ENCODE measurements at places on chromosomes 6 and 20.

DNA sequence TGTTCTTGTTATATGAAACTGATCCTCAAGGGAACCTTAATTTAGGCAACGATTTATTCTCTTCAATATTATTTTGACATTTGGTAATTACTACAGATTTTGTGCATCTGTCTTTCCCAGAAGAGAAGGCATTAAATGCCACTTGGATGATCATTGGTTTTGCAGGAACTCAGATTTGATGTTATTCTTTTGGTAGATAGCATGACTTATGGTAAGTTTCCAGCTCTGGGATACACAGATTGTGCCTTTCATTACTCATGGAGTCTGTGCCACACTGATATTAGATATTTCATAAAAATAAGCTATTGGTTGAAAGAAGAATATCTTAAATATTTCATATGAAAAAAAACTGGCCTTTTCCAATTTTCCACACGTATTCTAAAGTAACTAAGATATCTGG, 120.1 kb downstream of the AIG1 start:
- H3K27me3 ChIP-seq, result no peaks in the 10 kb centered on the region
- no peak overlapping the region for H3K27ac ChIP-seq
- H3K4me1 ChIP-seq, result no peaks in the 10 kb centered on the region
- DNase-seq, result no peak
- no peaks in the 10 kb centered on the region for H3K36me3 ChIP-seq

- H3K27ac ChIP-seq, result no peak overlapping the region
- no peak overlapping the region for H3K4me3 ChIP-seq
- H3K4me1 ChIP-seq, result peaks cover 5% of the 10 kb centered on the region
- no peaks in the 10 kb centered on the region for H3K27me3 ChIP-seq
These were observed 113.9 kb upstream of the NAA20 start for GRCh38 chr20:19903168-19903811.

DNA sequence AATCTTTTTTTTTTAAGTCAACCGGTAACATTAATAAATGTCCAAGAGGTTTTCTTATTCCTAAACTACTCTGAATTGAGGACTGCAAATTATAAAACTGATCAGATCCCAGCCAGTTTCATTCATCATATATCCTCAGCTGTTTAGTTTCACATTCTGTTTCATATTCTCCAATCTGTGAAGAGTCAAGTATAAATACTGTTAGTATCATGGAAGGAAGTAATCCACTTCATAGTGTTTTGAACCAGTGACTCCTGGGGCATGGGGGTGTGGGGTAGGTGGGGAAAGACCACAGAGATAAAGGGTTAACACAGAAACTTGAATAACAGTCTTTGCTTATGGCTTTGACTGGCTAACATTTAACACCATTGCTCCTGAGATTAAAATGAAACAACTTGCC, 69.9 kb downstream of the FYN start:
- H3K27ac ChIP-seq, result no peak overlapping the region
- H3K4me1 ChIP-seq, result no peaks in the 10 kb centered on the region
- H3K36me3 ChIP-seq, result no peaks in the 10 kb centered on the region
- peaks cover 11% of the 10 kb centered on the region for H3K27me3 ChIP-seq
- no peak for DNase-seq

DNA sequence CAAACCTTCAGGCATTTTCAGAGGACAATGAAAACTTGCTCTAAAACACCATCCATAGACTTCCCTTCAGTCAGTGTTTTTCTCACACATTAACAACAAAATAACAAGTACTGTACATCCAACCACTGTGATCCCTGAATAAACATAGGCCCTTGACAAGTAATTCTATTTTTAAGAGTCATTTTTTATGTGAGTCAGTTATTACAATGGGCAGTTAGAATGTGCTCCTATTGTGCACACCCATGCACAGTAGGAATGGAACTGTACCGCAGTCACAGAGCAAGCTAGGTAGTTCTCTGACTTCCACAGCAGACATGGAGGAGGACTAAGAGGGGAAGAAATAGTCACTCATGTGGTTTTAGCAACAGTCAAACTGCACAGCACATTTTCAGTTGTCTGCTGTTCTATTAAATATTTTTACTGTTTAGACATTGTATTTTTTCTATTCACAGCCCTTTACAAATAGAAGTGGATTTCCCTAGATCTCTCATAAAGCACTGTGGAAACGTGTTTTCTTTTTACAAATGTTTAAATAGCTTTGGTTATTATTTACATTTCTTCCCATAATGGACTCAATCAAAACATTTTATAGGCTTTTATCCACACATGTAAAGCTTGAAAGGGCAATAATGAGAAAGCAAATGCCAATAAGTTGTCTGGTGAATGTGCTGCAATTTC, 100.4 kb downstream of the JAG1 start:
- no peak for DNase-seq
- no peak overlapping the region for H3K27ac ChIP-seq
- H3K4me1 ChIP-seq, result no peaks in the 10 kb centered on the region
- no peak overlapping the region for H3K4me3 ChIP-seq
- no peaks in the 10 kb centered on the region for H3K27me3 ChIP-seq

DNA sequence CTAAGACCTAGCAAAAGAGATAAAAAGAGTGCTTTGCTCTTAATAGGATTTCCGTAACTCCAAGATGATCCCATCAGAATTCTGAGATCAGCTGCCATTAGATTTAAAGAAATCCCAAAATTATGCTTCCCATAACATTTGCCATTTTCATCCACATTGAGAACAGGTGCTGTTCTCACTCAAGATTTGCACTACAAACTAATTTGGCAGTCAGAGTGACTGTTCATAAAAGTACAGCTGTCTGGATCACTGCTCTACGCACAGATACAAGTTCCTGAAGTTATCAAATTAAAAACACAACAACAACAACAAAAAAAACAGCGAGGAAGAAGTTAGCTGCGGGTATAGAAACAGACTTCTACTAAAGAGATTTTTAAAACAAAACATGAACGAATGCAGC, 58.1 kb downstream of the ASCC3 start:
- no peaks in the 10 kb centered on the region for H3K4me1 ChIP-seq
- no peaks in the 10 kb centered on the region for H3K36me3 ChIP-seq
- no peak overlapping the region for H3K27ac ChIP-seq
- no peak overlapping the region for H3K4me3 ChIP-seq

DNA sequence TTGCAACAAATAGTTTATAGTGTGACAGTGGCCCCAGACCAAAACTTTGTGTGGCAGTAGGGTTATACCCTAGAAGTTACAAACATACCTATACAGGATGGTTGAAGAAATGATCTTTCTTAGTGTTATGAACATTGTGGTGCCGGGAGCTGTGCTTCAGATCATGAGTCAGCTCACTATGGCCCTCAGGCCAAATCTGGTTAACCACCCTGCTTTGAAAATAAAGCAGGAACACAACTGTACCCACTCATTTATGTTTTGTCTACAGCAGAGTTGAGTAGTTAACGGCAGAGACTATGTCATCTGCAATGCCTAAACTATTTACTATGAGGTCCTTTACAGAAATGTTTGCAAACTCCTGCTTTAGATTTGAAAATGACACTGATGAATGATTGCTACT, 24.3 kb downstream of the AKAP7 start:
- H3K4me3 ChIP-seq, result no peak overlapping the region
- no peaks in the 10 kb centered on the region for H3K36me3 ChIP-seq
- no peak for DNase-seq

GRCh38 chr6:125791820-125792165, 1.0 kb downstream of the NCOA7 start:
- DNase-seq, result no peak
- H3K36me3 ChIP-seq, result no peaks in the 10 kb centered on the region
- H3K4me1 ChIP-seq, result peaks cover 39% of the 10 kb centered on the region
- no peaks in the 10 kb centered on the region for H3K27me3 ChIP-seq
- H3K27ac ChIP-seq, result peak overlapping the region; percentile 98
- peak overlapping the region; percentile 75 for H3K4me3 ChIP-seq

GRCh38 chr6:128841518-128841917, 41.4 kb upstream of the LAMA2 start:
- no peaks in the 10 kb centered on the region for H3K36me3 ChIP-seq
- no peaks in the 10 kb centered on the region for H3K4me1 ChIP-seq
- no peaks in the 10 kb centered on the region for H3K27me3 ChIP-seq
- no peak for DNase-seq
- H3K4me3 ChIP-seq, result no peak overlapping the region

- no peaks in the 10 kb centered on the region for H3K4me1 ChIP-seq
- no peak overlapping the region for H3K27ac ChIP-seq
- no peaks in the 10 kb centered on the region for H3K36me3 ChIP-seq
- DNase-seq, result no peak
These were observed 28.5 kb downstream of the MYH7B start for GRCh38 chr20:34983995-34984735.

DNA sequence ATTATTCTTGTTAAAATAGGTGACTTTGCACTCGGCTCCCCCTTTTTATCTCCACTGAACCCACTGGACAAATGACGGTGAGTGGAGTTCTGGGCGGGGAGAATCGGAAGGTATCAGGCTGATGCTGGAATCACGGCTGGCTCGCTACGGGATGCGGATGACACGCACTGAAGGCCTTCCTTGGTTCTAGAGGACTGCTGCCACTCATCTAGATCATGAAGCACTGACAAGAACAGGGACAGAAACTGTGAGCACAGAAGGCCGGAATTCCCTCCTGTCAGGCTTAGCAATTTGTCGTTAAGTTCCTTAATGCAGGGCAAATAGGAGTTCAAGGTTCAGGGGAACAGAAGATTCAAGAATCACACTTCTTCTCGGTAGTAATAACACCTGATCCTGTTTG, 89.9 kb upstream of the MPC1 start:
- no peak overlapping the region for H3K27ac ChIP-seq
- no peaks in the 10 kb centered on the region for H3K4me1 ChIP-seq
- H3K4me3 ChIP-seq, result no peak overlapping the region
- DNase-seq, result no peak
- no peaks in the 10 kb centered on the region for H3K27me3 ChIP-seq

DNA sequence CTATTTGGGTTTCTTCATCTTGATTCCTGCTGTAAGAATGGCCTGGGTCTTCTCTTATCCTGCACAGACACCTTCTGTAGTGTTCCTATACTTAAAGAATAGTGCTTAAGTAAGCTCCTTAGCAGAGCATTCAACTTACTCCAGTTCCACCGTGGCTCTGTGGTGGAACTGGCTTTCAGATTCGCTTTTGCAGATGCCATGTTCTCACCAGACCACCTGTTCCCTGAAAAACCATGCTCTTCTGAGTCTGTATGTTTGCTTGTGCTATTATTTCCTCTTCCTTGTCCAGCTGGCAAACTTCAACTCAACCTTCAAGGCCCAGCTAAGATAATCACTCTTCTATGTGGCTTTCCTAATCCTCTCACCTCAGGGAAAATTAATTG, 4.9 kb downstream of the ELMO2 start:
- no peak for DNase-seq
- H3K27me3 ChIP-seq, result no peaks in the 10 kb centered on the region
- no peak overlapping the region for H3K27ac ChIP-seq
- no peaks in the 10 kb centered on the region for H3K36me3 ChIP-seq
- peaks cover 6% of the 10 kb centered on the region for H3K4me1 ChIP-seq

DNA sequence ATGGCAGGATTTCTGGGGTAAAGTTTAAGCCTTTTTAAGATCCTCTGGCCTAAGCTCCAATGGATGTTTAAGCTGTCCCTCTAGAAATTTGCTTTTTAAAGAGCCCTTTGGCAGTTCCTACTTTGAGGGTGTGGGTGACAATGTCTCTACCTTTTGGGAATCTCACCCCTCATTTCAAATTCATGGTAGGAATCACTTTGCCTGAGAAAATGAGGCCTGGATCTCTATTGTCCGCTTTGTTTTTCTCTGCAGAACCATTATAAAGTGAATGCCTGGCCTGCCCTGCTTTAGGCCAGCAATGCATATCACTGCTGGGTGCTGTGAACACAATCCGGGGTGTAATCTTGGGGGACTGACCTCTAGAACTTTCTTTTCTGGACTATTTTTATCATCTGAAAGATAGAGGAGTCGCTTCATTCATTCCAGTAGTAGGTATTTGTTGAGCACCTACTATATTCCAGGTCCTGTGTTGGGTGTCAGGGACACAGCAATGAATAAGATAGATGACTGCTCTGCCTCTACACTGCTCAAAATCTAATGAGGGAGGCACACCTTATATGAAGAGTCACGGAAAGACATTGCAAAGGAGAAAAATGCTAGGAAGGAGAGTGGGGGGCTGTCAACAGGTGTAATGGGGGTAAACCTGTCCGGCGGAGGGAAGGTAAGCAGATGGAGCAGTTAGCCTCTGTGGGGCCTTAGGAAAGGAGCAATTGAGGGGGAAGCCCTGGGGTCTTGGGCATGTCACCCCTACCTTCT, 8.6 kb upstream of the COMMD7 start:
- H3K4me3 ChIP-seq, result no peak overlapping the region
- H3K36me3 ChIP-seq, result no peaks in the 10 kb centered on the region
- H3K4me1 ChIP-seq, result no peaks in the 10 kb centered on the region
- H3K27me3 ChIP-seq, result no peaks in the 10 kb centered on the region
- no peak overlapping the region for H3K27ac ChIP-seq
- DNase-seq, result no peak

- H3K27ac ChIP-seq, result no peak overlapping the region
- no peaks in the 10 kb centered on the region for H3K4me1 ChIP-seq
- no peak for DNase-seq
- no peak overlapping the region for H3K4me3 ChIP-seq
- H3K36me3 ChIP-seq, result 0 out of 2 replicates have a peak, but pooled peaks cover 3% of the 10 kb centered on the region
- H3K27me3 ChIP-seq, result no peaks in the 10 kb centered on the region
These were observed 47.2 kb downstream of the KCNS1 start for GRCh38 chr20:45053430-45054351.

DNA sequence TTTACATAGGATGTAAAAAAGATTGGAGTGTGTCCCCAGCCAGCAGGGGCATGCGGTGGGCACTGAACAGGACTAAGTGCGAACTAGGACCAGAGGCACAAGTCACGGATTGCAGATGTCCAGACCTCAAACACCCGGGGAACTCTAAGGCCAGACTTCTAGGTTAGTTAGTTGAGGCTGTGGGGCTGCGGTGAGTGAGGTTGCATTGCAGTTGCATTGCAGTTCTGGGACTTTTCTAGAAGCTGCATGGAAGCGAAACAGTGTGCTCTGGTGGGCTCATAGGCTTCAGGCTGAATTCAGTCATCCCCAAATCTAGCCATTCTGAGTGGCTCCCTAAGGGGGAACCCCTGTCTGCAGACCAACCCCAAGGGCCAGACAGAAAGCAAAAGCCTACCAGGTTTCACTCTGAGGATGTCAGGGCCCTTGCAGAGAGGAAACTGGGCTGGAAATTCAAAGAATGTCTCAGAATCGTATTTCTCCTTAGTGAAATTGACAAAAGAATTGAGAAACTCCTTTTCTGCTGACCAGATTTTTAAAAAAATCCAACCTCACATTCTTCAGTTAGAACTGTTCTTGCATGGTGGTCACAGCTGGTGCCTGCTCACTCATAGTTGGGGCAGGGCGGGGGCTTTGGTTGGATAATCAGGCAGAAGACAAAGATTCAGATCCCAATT, 182.8 kb downstream of the ZDHHC14 start:
- no peak for DNase-seq
- H3K4me3 ChIP-seq, result no peak overlapping the region
- H3K36me3 ChIP-seq, result no peaks in the 10 kb centered on the region
- H3K27me3 ChIP-seq, result no peaks in the 10 kb centered on the region
- no peaks in the 10 kb centered on the region for H3K4me1 ChIP-seq

Measured in Panc1 (cell line).